OCI-M1 (cell line): ENCODE measurements at places on chromosomes 4 and X.

- no peak for DNase-seq
These were observed 16.4 kb upstream of the CTBP1 start for GRCh38 chr4:1265351-1265750.

- DNase-seq: peak; percentile 35
These were observed 4.3 kb downstream of the PNCK start for GRCh38 chrX:153669174-153669890.

GRCh38 chr4:142297313-142297712, 548.8 kb downstream of the INPP4B start:
- DNase-seq: no peak

GRCh38 chr4:110953191-110953590, 330.3 kb upstream of the PITX2 start:
- no peak for DNase-seq

DNA sequence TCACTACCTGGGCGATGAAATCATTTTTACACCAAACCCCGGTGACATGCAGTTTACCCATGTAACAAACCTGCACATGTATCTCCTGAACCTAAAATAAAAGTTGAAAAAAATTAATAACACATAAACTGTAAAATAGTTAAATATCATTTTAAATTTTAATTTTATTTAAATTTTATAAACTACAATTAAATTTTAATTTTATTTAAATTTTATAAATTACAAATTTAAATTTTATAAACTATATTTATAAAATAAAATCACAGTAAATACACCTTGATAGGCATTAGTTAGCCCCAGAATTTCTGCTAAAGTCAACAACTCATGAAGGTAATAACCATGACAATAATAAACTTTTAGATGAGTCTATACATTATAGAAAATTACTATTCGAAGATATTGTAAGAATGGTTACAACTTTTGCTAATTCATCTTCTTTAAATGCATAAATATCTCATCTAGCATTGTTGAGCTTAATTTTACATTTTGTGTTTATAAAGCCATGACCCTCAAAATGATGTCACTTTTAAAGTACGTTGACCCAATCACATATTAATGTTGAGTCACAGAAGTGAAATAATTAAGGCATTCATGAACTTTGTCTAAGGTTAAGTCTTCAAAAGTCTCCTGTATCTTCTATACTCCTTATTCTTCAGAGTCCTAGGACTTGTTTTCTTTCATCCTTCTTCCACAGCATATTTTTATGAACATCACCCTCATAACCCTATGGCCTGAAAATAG, 755.8 kb upstream of the LCORL start:
- no peak for DNase-seq
